ENCODE measurements at places on chromosomes 5 and 9.

GRCh38 chr9:35569206-35569605 lies 35.9 kb upstream of the TESK1 start:
- DNase-seq = no peak

- no peak for DNase-seq
Measured at GRCh38 chr5:113246361-113246870, 188.4 kb downstream of the TSSK1B start.

GRCh38 chr9:107243742-107244141 lies 39.3 kb upstream of the RAD23B start:
- no peak for DNase-seq

DNA sequence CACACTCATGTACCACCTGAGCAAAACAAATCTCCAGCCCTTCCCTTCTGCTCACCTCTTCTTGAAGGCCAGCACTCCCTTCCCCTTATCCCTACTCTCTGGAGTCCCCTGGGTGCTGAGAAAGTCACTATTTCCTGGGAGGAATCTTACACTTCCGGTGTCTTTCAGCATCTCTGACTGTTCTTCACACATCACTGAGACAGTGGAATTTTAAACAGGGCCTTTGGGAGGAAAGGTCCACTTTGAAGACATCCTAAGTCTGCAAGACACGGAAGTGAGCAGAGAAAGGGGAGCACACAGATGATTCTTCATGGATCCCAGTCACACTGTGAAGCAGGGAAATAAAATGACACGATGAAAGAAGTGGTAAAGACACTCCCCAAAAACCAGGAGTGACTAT lies 25.6 kb downstream of the FRMD3 start:
- no peak for DNase-seq

DNA sequence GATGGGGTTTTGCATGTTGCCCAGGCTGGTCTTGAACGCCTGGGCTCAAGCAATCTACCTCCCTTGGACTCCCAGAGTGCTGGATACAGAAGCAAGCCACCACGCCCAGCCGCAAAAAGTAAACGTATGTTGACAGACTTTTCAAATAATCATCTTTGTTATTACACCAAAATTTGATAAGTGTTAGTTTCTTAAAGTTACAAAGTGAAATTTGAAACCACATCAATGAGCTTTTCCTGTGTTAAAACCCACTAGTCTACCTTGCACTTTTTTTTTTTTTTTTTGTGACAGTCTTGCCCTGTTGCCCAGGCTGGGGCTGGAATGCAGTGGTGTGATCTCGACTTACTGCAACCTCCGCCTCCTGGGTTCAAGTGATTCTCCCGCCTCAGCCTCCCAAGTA lies 29.9 kb downstream of the SPACA9 start:
- no peak for DNase-seq

- DNase-seq = no peak
Measured at GRCh38 chr5:67831048-67831447, 384.5 kb upstream of the PIK3R1 start.

GRCh38 chr5:154412925-154413324 lies 32.9 kb upstream of the SAP30L start:
- no peak for DNase-seq

GRCh38 chr9:91896097-91896496 lies 53.9 kb downstream of the ROR2 start:
- DNase-seq = peak; percentile 63

GRCh38 chr9:113524468-113524867 lies 60.9 kb downstream of the RGS3 start:
- no peak for DNase-seq

- DNase-seq = peak; percentile 47
Measured at GRCh38 chr5:56303511-56303910, 70.4 kb upstream of the ANKRD55 start.

GRCh38 chr5:119078861-119079260 lies 8.0 kb downstream of the DMXL1 start:
- no peak for DNase-seq

DNA sequence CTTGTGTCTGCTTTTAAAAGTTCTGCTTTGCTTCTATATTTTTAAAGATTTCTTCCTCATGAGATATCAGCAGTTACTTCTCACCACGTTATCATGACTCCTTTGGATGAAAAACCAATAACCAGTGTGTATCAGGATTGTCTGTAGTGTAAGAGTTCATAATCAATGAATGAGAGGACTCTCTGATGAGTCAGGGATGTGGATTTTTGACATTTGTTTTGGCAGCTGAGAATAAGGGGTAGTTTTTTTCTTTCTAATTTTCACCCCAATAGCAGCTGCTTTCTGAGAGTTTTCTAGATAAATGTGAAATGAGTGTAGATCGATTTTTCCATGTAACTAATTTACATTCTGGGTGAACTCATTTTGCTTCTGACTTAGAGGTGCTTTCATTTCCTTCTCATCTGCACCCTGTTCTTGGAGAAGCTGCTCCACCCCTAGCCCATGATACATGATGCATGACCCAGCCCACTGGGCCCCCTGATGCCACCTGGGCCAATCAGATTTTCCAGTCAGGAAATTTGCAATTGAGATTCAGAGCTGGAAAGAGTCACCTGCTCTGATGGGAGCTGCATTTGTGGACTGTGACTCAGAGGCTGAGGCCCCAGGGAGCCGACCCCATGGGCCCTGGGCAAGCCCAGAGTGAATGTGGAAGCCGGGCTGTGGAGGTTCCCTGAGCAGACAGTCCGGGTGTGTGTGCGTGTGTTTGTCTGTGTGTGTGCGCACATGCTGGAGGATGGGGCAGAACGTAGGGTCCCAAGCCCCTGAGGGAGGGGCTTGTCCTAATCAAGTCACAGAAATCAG lies 159.3 kb downstream of the RGS3 start:
- peak; percentile 69 for DNase-seq

GRCh38 chr5:178349625-178350353 lies 117.2 kb upstream of the PHYKPL start:
- no peak for DNase-seq

DNA sequence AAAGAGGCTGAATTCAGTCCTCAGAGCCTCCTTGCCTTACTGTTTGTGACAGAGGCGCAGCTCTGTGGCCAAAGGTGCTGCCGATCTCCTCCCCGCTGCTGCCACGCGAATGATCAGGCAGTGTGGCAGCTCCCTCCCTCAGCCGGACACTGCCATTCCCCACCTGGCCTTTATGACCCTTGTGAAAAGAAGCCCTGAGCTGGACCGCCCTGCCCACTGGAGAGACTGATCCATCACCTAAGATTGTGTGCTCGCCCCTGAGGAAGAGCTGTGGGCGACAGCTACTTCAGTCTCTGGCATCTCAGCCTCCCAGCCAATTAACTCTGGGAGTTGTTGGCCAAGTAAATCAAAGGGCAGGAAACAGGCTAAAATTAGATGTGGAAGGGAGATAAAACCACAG lies 90.9 kb downstream of the CARTPT start:
- DNase-seq = no peak

GRCh38 chr9:14272927-14273528 lies 40.9 kb downstream of the NFIB start:
- no peak for DNase-seq

DNA sequence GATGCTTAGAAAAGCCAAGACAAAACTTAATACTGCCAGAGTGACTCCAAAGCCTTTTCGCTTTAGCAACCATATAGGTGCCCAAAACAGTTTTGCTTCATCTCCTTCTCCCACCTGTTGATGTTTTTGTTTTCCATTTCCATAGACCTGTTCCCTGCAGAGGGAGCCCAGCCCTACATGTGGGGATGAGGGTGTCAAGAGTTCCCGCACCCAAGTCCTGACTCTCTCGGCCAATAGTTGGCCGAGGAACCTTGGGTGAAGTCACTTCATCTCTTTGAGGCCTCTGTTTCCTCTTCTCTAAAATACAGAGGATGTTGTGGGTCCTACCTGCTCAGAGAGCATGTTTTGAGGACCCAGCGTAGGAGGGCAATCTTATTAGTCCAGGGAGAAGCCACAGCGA lies 38.5 kb upstream of the LCP2 start:
- no peak for DNase-seq

GRCh38 chr9:114069476-114070187 lies 8.5 kb downstream of the AMBP start:
- DNase-seq = peak; percentile 3

DNA sequence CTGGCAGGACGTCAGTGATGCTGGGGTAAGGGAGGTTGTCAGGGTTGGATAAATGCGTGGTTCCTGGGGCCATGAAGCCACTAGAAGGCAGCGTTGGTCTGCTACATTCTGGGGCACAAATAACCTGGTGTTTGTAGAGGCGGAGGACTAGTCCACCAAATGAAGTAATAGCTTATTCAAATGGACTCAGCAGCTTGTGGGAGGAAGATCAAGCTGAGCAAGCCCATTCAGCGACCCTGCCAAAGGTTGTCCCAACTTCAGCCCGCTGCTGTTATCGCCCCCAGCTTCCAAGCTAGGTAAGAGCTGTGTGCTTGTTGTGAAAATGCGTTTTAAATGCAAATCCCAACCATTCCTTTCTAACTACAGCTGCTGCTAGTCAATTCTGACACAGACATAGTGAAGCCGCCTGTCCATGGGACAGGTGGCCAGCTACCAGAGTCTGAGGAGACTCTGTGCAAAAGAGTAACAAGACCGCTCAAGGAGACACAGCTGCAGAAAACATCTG lies 7.6 kb upstream of the FAM240B start:
- peak; percentile 48 for DNase-seq

DNA sequence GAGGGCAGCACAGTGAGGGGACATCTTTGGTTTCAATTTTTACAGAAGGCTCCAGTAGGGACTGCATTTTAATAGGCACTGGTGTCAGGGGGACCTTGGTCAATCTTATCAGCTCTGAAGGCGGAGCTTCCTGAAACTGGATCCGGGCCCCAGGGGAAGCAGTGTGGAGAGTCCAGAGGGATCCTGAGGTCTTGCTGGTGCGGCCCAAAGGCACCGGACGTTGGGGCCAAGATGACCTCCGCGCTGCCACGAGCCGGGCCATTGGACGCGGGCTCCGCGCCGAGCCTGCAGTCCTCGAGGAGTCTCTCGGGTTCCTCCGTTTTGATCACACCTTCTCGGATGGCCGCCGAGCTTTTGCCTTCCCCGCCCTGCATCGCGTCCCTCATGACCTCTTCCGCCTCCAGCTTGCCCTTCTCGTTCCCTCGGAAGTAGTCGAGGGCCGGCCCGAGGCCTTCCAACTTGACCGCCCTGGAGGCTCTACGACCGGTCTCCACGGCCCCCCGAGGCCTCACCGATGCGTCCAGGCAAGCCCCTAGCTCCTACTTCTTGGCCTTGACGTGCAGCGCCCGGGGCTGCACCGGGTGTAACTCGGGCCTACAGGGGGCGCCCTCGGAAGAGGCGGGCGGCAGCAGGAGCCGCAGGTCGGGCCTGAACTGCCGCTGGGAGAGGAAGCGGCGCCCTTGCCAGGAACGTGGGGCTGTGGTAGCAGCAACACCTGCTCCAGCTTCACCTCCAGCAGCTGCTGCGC lies 18.8 kb downstream of the C5orf52 start:
- DNase-seq = no peak

GRCh38 chr5:159792180-159792579 lies 124.1 kb upstream of the ADRA1B start:
- no peak for DNase-seq

GRCh38 chr5:36722900-36723299 lies 116.5 kb downstream of the SLC1A3 start:
- no peak for DNase-seq

GRCh38 chr5:13976223-13976622 lies 31.7 kb upstream of the DNAH5 start:
- no peak for DNase-seq

GRCh38 chr5:74382987-74383593 lies 257.4 kb downstream of the ENC1 start:
- peak; percentile 60 for DNase-seq

- DNase-seq = no peak
Measured at GRCh38 chr5:82465235-82465634, 187.1 kb upstream of the RPS23 start.

GRCh38 chr9:136493567-136493971 lies 10.7 kb upstream of the SEC16A start:
- no peak for DNase-seq

DNA sequence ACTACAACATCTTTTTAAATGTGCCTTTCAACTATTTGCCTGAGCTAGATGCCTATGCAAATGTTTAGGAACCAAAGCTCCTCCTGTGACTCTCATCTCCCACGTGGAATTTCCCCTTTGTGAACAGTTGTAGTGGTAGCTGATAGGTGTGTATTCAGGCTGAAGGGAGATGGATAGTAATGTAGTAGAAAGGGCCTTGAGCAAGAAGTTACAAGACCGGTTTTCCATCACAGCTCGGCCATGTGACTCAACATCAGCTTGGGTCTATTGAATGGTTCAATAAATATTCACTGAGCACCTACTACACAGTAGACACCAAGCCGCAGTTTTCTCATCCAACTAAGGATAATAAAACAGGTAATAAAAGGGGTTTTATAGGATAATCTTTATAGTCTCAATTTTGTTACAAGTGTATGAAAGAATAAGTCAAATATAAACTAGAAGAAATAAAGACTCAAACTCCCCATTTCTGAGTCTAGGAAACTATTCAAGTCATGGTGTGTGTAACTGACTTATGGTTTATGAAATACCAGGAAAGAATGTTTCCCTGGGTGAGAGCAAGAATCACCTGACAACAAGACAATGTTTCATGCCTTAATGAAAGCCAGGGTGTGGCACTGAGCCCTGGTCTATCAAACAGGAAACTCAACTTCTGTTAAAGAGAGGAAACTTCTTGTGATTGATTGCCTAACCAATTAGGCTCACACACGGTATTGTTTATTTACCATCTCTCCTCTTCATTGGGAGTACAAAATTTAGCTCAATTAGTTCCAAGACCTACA lies 187.1 kb upstream of the SPEF2 start:
- no peak for DNase-seq
